ENCODE measurements at places on chromosomes 6 and 20.

DNA sequence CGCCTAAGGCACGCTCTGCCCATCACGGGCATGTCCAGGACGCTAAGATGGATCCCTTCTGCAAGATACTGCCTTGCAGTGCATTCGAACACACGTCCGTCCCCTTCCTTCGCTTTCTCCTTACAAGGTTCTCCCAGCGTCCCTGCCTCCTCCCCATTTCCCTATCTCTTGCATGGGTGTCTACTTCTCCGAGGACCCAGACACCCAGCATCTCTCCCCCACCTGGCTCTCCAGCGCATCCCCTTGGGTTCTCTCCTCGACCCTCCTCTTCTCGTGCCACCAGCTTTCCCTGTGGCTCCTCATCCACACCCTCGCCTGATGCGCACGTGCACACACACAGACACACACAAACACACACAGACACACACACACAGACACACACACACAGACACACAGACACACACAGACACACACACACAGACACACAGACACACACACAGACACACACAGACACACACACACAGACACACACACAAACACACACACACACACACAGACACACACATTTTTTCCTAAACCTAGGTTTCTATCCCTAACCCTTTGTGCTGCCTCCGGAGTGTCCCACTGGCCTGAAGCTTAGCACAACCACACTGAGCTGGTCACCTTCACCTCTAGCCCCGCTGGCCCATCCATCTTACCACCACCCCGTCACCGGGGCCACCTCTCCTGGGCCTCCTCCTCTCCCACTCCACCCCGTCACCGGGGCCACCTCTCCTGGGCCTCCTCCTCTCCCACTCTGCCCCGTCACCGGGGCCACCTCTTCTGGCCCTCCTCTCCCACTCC is 31.9 kb downstream of the ANKRD60 start:
- DNase-seq, result no peak

GRCh38 chr20:50541606-50542041 is 31.4 kb downstream of the PTPN1 start:
- DNase-seq, result no peak

- no peak for DNase-seq
Measured at GRCh38 chr6:113343940-113344339, 513.2 kb upstream of the MARCKS start.

GRCh38 chr6:134216301-134217010 is 101.5 kb downstream of the SGK1 start:
- no peak for DNase-seq

DNA sequence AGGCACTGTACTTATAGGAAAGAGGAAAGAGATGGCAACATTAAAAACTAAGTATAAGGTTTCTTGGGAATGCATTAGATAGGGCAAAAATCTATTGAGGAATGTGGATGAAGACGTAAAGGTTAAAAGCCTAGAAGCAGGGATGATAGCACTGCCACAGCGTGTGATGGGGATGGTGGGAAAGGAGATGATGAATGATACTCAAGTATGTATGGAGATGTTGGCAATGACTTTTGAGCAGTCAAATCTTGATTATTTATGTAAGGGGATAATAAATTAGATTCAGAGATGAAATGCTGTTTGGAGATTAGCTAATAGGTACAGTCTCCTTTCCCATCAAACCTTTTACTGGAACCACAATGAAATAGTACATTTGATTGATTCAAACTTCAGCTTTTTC is 432.8 kb downstream of the GRIK2 start:
- DNase-seq, result no peak

- DNase-seq, result no peak
Measured at GRCh38 chr20:37688093-37688492, 5.7 kb upstream of the CTNNBL1 start.

DNA sequence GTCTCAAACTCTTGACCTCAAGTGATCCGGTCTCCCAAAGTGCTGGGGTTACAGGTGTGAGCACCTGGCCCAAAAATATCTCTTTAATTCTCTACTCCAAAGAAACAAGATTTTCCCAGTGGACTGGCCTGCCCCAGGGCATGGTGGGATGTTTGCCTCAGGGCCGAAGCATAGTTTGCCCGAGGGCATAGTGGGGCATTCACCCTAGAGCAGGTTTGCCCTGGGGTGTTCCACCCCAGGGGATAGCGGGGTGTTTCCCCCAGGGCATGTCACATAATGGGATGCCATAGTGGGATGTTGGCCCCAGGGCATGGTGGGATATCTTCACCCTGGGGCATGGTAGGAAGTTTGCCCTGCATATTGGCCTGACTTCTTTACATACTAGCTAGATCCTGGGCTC is 97.2 kb downstream of the VEGFA start:
- DNase-seq, result no peak

- no peak for DNase-seq
Measured at GRCh38 chr6:29947077-29947980, 5.0 kb downstream of the HLA-A start.

- DNase-seq, result no peak
Measured at GRCh38 chr6:28589957-28590349, 64.3 kb downstream of the GPX5 start.

- no peak for DNase-seq
Measured at GRCh38 chr20:1860446-1860845, 34.8 kb upstream of the SIRPA start.

- no peak for DNase-seq
Measured at GRCh38 chr20:50013976-50014375, 31.2 kb downstream of the SNAI1 start.

GRCh38 chr6:131024565-131024964 is 38.5 kb downstream of the EPB41L2 start:
- DNase-seq, result no peak

GRCh38 chr20:19522071-19522801 is 235.8 kb upstream of the RIN2 start:
- no peak for DNase-seq

GRCh38 chr20:61682996-61683681 is 382.5 kb downstream of the TAF4 start:
- DNase-seq, result no peak

DNA sequence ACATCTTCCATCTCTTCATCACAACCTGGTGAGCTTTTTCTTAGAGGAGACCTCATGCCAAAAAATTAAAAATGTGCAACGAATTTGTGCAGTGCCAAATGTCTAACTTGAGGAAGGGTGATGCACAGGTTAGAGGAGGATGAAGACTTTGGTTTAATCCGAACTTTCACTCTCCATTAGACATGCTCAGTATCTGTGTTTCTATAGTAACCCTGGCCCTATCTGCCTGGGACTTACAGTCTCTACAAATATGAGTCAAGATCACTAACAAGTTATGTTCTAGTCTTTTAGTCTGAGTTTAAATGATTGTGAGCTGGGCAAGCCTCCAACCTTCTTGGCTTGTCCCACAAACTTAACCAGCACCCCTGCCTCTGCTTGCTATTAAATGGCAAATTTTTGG is 377.0 kb downstream of the BMP2 start:
- no peak for DNase-seq

- no peak for DNase-seq
Measured at GRCh38 chr6:118408863-118409262, 139.2 kb upstream of the PLN start.

GRCh38 chr6:151096255-151096612 is 143.5 kb upstream of the AKAP12 start:
- DNase-seq, result no peak

DNA sequence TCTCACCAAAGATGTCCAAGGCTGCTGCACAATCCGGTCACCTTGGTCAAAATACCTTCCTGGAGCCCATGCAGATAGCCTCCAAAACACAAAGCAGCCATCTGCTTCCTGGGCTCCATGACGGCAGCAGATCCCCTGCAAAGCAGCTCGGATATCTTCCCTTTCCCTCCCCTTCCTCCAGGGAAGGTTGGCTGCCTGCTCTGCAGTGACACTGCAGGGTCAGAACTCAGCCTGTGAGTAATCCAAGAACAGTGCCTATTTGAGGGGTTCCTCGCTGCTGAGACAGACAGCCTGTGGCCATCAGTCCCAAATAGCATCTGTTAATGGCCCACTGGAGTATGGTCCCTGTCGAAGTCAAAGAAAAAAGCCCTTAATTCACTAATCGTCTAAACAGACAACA is 270.8 kb downstream of the PREX1 start:
- no peak for DNase-seq

DNA sequence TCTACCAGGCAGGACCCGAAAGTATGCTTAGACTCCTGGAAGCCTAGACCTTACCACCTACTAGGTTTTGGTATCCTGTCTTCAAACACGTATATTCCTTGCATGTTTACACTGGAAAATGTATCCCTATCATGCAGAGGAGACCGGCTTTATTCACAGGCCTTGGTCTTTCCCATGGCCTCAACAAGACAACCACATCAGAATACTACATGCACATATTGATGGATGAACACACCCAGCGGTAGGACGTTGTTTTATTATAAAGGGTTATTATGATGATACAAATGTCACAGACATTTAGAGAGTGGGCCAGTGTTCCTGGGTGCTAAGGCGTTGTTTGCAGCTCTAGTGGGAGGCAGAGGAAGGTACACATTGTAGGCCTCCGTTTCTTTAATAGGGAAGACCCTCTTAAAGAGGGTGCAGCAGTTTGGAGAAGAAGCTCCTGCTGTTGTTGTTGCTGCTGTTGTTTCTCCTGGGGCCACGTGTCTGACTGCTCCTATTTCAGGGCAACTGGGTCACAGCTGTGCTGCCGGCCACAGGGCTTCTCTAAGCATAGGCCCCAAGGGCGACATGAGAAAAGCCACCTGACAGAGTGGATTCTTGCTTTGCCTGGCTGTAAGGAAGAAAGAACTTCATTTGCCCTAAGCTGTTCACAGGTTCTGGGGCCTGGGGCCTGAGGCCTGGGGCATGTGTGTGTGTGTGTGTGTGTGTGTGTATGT is 98.3 kb upstream of the SASH1 start:
- no peak for DNase-seq

DNA sequence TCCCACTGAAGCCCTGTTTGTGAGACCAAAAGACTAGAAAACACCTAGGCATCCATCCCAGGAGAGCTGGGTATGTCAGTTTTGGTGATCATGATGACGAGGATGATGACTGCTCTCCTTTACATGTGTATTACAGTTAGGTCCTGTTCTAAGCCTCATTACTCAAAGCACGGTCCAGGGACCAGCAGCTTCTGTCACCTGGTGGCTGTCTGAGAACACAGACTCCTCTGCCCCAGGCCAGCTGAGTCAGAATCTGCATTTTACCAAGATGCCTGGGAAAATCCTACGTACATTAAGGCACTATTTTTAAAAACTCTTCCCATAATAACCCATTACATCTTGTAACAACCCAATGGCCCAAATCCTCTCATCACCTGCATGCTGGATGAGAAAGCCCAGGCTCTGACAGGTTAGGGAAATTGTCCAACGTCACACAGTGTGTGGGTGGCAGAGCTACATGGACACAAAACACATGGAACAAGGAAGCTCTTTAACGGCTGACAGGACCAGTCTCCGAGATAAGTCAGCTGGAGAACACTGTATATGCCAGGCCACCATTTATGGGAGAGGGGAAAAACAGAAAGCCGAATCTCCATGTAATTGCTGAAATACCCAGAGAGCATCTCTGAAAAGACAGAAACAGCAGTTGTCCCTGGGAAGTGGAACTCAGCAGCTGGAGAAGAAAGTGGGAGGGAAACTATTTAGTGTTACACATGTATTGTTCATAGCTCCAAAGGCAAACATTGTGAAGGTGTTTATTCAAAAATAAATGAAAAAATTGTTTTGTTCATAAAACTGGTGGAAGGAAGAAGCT is 65.4 kb downstream of the BMP7 start:
- DNase-seq, result no peak

- DNase-seq, result no peak
Measured at GRCh38 chr6:39804466-39805065, 12.4 kb downstream of the DAAM2 start.

DNA sequence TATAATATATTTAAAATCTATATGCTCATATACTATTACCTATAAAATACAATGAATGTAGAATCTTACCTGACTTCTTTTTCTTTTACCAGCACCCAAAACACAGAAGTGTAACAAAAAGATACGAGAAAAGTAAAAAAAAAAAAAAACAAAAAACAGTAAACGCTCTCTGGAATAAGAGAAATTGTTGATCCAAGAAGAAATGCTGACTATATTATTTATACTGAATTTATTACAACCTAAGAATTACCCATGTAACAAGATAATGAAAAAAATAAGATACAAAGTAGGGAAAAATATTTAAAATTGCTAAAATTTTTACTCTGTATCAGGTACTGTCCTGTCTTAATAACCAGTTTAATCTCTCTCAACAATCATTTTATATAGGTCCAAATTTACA is 787.9 kb upstream of the MAN1A1 start:
- no peak for DNase-seq

GRCh38 chr6:107267006-107267405 is 151.7 kb upstream of the BEND3 start:
- DNase-seq, result no peak

DNA sequence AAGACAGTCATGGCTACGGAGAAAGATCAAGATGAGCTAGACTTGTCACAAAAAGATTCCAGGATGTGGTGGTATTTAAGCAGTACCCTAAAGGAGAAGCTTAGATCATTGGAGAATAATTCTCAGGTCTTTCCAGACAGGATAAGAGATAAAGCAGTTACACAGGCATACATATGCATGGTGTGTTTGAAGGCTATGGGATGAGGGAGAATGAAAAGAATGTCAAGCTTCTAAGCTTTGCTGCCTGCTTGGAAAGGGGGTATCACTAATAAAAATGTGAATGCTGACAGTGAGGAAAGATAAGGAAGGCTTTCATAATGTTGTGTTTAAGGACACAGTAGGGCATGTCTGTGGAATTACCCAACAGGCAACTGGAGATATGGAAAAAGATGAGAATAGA is 28.1 kb downstream of the RWDD2A start:
- no peak for DNase-seq

DNA sequence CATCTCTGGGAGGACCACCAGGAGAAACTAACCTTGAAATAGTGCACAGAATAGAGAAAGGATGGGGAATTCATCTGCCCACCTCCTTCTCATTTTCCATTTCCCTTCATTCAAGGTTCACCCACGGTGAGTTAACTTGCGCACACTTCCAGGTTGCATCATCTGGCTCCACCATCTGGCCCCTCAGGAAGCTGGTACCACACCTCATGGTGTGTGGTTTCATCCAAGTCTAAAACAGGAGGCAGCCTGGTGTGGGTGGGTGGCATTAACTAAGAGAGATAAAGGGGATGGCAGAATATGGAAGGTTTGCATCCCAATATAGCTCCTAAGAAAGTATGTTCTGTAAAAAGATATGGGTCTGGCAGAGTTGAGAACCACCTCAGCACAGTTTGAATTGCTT is 3.8 kb downstream of the ZNF334 start:
- DNase-seq, result no peak
